ENCODE measurements at places on chromosomes 3 and 15.
A peak's percentile ranks its signal among the peaks of the same experiment; 100 is the strongest.

DNA sequence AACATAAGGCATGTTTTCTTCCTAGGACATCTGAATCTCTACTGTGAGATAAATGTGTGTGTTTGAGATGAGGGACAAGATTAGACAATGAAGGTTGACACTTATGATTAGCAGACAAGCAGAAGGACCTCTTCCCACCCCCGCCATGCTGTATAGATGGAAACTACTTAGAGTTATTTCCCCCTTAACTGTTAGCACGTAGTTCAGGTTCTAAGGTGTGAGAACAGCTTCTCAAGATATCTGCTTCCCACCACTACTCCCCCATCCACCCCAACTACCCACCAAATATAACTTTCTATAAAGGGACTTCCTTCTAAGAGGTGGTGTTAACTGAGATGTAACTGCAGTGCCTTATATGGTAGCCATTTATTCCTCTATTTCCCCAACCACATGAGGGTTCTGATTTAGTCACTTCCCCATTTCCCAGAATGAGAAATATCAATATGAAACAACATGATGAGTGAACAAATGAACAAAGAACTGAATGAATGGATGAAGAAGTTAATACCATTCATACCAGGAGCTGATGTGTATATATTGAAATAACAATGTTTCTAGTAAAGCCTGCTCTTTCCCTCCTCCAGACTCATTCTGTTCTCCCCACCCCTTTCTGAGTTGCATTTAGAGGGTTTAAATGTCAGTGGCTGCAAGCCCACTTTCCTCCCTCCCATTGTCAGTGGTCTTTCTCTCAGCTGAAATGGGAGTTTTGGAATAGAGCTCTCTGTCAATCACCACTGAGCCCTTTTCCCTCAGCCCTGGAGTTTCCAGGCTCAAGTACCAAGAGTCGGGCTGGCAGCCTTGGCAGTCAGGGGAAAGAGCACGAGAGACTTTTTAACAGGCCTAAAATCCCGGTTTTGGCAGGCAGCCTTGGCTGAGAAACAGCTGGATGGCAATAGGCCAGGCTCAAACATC is 7.7 kb upstream of the RFTN1 start:
- no peak for DNase-seq

GRCh38 chr3:125428216-125428830 is 53.2 kb upstream of the ZNF148 start:
- DNase-seq = no peak

GRCh38 chr3:183920416-183920815 is 35.7 kb upstream of the PARL start:
- DNase-seq = no peak

DNA sequence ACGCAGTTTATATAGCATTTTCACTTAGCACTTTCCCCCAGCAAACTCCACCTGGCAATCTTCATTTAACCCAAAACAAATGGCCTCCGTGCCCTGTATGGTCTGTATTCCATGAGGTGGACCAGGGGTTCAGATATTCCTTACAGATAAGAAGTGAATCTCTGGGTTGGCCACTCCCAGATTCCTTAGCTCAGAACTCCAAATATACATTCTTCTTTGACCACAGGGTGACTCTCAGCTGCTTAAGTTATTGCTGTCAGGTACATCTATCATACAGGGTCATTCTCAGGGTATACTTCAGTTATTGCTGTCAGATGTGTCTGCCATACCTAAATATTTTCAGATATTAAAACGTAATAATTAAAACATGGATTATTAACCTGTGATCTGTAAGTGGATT is 229.8 kb downstream of the TBL1XR1 start:
- no peak for DNase-seq

DNA sequence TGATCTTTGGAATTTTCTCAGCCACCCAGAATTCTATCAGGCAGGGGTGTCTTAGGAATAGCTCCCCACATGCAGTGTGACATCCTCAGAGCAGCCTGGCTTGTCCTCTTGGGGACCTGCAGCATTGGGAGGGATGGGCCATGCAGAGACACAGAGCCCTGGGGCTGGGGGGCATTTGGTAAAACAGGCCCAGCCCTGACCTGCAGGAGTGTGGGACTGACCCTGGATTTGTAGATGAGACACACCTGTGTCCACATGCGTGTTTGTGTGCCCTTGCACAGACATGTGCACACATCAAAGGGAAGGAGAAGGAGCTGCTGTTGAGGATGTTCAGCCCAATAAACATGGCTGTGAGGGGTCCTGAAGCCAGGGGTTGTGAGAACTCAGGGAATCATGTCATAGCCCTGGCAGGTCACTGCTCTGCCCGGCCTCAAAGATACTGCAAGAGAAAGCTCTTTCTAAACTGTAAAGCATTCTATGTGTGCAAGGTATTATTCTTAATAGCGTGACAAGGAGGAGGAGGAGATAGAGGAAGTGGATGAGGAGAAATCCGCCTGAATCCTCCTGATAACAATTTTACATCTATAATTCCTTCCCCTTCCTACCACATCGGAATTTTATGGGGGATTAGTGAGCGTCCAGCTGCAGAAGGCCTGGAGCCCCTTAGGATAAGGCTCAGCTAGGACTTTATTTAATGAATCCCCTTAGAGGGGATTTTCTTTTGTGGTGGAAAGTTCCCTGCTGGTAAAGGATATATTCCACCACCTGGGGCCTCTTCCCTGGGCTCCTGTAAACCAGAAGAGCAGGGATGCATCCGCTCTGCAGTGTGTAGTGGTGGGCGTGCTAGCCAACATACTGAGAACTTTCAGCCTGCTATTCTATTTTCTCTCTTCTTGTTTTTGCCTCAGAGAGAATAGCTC is 245.5 kb downstream of the EPHB1 start:
- DNase-seq = no peak

- peak; percentile 3 for DNase-seq
These were observed 653.2 kb downstream of the ROBO2 start for GRCh38 chr3:77693147-77693546.

GRCh38 chr3:149475451-149476060 is 1.1 kb downstream of the TM4SF4 start:
- DNase-seq = no peak

DNA sequence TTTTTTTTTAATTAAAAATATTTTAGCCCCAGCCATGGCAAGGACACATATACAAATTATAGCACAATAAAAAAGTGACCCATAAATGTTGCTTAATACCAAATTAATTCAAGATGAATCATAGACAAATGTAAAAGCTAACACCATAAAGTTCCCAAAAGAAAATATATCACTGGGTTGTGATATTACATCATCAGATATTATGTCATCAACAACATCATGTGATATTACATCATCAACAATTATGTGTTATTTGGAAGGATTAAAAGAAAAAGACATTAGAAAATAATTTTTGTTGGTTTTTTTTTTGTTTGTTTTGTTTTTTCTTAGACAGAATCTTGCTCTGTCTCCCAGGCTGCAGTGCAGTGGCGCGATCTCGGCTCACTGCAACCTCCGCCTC is 34.5 kb upstream of the ABHD10 start:
- DNase-seq = no peak

DNA sequence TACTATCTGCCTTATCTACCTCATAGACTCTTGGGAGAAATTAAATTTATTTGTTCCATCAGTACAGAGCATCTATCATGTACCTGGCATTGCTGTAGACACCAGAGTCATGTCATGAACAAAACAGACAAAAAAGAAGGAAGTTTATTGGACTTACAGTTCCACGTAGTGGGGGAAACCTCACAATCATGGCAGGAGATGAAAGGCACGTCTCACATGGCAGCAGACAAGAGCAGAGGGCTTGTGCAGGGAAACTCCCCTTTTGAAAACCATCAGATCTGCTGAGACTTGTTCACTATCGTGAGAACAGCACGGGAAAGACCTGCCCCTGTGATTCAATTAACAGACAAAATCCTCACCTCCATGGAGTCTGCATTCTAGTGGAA is 25.6 kb upstream of the ACAP2 start:
- DNase-seq = no peak

- no peak for DNase-seq
These were observed 4.6 kb upstream of the TPRG1 start for GRCh38 chr3:189167027-189167766.

- DNase-seq = no peak
These were observed 1.6 kb upstream of the UBE2Q2 start for GRCh38 chr15:75841626-75842025.

DNA sequence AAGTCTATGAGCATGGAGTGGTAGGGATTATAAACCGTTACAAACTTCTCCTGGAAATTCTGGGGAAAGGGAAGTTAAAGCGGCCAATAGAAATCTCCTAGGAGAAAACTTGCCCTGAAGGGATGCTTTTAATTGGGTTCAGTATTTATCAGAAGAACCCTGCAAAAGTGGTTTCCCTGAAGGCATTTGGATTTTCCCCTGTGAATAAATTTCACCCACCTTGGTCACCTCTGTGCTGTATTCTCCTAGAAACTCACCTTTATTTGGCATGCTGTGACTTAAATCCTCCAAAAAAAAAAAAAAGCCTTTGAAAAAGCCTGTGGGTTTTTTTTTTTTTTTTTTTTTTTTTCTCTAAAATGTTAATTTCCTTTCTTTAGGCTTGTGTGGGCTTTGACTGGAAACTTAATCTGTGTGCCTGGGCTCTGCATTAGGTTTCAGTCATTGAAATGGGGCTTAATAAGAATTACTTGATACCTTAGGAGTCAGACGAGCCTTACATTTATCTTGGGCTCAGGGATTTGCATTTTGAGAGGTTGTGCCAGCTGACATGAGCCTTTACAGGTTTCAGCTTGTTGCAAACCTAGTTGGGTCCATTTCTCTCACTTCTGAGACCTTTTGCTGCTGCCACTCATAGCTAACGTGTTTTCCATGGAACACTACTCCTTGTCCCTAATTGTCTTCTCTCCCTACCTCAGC is 22.0 kb downstream of the TGFBR2 start:
- DNase-seq = no peak

GRCh38 chr15:57732526-57733331 is 26.2 kb downstream of the POLR2M start:
- peak; percentile 47 for DNase-seq

DNA sequence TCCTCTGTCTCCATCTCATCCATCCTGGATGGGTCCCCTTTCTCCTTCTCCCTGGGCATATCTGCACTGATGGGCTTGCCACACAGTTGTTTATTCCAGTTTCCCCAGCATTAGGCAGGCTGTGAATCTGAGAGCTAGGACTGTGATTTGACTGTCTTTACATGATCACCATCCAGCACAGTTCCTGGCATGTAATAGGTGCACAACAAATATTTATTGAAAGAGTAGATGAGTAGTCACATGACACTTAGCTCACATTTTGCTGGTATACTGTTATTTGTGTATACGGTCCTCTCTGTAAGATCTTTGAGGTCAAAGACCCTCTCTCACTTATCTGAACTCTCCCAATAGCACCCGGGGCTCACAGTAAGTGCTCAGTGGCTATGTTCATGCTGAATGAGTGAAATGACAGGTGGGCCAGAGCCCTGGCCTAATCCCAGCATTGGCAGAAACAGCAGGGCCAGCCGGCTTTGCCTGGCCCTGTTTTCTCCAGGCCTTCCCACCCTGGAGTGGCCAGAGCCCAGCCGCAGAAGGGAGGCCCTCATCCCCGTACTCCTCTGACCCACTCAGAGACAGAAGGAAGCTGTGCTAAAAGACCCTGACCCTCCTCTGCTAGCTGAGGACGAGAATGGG is 16.2 kb upstream of the BAHD1 start:
- no peak for DNase-seq

DNA sequence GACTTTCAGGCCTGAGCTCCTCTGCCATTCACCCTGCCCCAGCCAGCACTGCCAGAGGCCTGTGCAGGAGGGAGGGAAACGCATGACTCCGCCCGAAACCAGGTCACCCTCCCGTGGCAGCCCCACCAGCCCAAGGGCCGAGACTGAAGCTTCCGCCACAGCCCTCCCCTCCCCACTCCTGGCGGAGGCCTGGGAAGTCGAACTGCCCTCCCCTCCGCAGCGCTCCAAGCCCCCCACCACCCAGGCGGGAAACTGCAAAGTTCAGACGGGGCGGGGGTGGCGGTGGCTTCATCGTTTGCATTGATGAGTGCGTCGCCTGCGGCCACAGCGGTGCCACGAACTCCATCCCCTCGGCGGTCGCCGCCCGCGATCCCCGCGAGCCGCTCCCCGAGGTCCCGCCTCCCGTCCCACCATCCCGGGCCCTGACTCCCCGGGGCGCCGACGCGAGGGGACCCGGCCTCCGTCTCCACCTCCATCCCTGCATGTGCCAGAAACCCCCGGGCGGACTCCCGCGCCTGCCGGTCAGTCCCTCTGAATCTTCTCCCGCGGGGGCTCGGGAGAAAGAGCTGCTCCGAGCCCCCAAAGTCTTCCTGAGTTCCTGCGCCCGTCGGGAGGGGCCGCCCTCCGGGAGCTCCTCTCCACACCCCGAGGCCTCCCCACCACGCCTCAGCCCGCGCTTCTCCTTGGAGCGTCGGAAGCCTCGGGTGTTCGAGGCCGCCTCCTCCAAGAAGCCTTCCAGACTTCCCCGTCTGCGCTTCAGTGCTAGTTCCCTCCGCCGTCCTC is 698 bp downstream of the MELTF start:
- no peak for DNase-seq

DNA sequence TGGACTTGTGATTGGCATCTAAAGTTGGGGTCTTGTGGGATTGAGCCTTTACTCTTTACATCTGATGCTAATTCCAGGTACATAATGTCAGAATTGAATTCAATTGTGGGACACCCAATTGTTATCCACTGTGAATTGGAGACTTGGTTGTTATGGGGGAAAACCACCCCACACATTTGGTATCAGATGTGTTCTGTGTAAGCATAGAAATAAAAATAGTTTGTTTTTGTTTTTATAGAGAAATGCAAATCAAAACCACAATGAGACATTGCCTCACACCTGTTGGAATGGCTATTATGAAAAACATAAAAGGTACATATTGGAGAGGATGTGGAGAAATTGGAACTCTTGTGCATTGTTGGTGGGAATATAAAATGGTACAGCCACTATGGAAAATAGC is 58.5 kb downstream of the CPA3 start:
- no peak for DNase-seq

GRCh38 chr3:132457286-132457685 is 40.0 kb downstream of the DNAJC13 start:
- no peak for DNase-seq

GRCh38 chr3:50203113-50203808 is 1.8 kb upstream of the SLC38A3 start:
- DNase-seq = no peak

DNA sequence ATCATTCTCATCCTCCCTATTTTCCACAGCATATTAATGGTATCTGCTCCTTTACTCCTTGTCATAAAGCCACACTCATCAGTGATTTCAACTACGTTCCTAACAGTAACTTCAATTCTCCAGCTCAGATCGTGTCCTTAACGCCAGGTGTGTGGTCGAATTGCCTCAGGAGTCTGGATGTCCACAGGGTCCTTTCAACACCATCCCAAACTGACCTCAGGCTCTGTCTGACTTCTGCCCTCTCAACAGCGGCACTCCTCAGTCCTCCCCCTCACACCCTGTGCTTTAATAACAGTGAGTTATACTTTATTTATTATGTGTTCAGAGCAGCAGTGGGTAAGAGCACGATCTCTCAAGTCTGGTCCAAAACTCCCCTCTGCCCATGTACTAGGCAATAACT is 42.4 kb downstream of the ST3GAL6 start:
- no peak for DNase-seq

Measured in NCI-H1930 (cell line).